ENCODE measurements at places on chromosomes 12 and 14.
A peak's percentile ranks its signal among the peaks of the same experiment; 100 is the strongest.

- no peak for DNase-seq
Measured at GRCh38 chr14:101630056-101630965, 69.0 kb downstream of the DIO3 start.

DNA sequence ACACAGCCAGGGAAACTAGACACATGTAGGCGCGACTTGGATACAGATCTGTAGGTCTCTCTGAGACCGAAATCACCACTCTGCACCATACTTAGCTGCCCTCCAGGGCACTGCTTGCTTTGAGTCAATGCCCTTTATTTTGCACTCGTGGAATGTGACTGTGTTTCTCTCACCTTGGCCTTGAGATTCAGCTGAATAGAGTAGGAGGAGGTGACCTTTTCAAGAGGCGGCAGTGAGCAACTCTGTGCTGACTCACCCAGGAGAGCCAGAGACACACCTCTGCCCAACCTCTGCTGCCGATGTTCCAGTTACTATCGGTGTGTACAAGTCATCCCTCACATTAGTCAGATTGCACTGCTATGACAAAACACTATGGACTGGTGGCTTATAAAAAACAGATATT, 583.4 kb downstream of the VRK1 start:
- no peak for DNase-seq

DNA sequence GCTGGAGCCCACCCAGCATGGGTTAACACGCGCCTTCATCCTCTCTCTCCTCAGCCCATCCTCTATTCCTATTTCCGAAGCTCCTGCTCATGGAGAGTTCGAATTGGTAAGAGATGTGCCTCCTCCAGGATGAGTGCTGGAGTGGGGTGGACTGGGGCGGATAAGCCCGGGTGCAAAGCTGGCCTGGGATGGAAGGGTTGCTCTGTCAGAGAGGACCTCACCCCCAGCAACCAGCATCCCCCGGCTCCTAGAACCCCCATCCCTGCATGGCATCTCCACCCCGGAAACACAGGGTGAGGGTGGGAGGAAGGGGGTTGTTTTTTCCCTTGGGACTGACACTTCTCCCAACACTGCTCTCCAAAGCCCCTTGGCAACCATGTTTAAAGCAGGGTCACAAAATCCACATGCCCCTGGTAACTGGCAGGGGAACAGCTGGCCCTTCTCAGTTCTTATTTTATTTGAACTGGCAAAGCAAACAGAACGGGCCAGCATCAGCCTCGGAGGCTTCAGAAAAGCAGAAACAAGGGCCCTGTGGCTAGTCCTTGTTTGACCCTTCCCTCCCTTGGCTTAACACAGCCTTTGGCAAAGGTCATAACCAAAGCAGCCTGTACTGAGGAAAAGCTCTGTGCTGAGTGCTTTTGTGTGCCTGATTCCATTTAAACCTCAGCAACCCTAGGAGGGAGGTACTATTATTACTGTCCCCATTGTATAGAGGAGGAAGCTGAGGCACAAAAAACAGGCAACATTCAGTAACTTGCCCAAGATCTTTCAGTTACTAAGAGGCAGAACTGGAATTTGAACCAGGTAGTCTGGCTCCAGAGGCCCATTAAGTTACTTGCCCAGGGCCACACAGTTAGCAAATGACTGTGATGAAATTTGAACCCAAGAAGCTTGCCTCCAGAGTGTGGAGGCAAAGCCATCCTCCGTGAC, 4.2 kb downstream of the GSTZ1 start:
- no peak for DNase-seq

DNA sequence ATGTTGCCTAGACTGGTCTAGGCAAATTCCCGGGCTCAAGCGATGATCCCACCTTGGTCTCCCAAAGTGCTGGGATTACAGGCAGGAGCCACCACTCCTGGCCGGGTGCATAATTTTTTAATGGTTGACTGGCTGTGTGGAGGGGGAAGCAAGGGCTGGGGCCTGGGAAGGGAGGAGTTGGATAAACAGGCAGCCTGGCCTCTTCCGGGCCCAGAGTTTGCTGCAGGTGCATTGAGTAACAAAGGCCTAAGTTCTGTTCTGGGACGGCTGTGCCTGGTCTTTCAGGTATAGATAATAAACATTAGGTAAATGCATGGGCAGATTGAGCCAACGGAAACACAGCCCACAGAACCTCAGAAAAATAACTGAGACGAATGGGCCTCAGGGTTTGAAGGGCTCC, 191.3 kb upstream of the TBX3 start:
- no peak for DNase-seq

DNA sequence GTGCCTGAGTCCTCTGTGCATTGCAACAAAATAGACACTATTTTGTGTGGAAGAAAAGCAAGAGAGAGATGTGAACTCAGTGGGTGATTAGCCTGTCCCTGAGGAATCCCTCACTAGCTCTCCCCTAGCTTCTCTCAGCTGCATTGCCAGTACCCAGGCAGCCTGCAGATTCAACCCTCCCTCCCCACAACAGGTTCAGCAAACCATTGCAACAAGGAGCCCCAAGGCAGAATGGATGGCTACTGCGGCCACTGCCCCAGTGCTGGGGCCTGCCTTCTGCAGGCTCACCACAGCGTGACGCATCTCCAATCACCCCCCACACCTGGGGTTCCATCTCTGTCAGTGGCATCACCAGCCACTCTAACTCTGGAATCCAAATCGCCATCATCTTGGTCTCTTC, 2.3 kb downstream of the CRACR2A start:
- DNase-seq, result no peak

DNA sequence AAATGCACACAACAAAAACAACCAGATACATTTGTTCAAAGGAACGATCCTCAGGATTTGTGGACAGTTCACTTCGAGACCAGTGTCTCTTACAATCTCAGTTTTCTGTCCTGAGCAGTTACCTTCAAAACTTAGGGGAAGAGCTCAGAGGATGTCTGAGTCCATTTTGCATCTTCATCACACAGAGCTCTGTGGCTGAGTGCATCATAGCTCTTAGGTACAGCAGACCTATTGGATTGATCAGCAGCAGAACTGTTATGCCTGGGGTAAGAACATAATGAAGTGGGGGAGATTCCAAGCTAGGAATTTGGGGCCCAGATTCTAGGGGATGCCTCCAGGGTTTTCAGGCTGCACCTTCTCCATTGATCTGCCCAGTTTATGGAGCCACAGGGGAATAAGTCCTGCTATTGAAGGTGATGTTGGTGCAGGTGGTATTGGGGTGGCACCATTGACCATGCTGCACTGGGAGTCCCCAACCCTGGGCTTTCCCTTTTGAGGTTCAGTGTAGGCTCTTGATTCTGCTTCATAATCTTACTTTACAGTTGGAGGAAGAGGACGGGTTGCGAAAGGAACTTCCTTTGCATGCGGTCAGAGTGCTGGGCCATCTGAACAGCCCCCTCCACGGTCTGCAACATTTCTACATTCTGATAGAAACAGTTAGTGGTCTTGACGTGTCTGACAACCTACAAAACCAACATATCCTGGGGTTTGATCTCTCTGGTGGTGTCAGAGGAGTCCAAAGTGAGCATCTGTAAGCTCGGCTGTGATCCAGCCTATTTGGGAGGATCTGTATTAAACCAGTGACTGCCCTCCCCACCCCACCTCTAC, 112.8 kb downstream of the CHST11 start:
- no peak for DNase-seq

DNA sequence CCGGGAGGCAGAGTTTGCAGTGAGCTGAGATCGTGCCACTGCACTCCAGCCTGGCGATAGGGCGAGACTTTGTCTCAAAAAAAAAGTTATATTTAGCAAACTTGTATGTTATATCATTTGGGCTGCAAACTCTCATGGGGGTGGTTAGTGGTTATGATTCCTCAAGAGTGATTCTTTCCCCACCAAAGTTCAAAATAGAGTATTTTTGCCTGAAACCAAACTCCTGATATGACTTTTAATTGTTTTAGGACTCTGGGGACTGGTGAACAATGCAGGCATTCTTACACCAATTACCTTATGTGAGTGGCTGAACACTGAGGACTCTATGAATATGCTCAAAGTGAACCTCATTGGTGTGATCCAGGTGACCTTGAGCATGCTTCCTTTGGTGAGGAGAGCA, 18.6 kb downstream of the HSD17B6 start:
- no peak for DNase-seq

DNA sequence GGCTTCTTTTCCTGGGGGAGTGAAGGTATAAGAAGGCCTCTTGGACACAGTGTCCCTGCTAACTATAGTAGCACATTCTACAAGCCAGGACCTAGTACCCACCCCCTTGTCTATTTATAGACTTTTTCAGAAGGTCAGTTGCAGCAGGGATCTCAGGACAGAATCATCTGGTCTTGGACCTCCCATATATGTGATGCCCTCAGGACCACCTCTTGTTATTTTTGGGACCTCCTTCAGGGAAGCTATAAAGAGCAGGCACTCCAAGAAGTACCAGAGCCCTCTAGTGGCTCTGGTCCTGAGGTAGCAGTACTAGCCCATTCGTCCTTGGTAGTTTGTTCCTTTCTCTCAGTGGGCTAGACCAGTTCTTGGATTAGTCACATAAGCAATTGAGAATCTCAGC, 4.3 kb downstream of the COQ10A start:
- DNase-seq, result peak; percentile 33

- DNase-seq, result no peak
Measured at GRCh38 chr12:4566474-4566873, 4.5 kb downstream of the DYRK4 start.

- no peak for DNase-seq
Measured at GRCh38 chr12:97316321-97316720, 146.3 kb upstream of the RMST start.

DNA sequence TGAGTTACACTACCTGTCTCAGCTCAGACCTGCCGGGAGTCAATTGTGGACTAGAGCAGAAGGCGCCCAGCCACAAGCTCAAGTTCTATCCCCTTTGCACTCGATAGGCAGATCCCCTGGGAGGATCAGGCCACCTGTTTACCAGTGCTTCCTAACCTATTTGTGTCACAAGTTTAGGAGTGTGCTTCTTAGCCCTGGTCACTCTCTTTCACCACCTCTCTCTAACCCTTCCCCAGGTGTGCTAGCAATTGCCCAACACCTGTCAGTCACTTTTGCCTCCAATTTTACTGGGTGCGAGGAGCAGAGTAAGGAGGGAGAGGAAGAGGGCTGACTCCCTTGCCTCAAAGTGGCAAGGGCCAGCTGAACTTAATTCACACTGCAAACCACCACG, 745 bp upstream of the NAA30 start:
- DNase-seq, result no peak

- no peak for DNase-seq
Measured at GRCh38 chr14:96806836-96807235, 9.7 kb downstream of the VRK1 start.

DNA sequence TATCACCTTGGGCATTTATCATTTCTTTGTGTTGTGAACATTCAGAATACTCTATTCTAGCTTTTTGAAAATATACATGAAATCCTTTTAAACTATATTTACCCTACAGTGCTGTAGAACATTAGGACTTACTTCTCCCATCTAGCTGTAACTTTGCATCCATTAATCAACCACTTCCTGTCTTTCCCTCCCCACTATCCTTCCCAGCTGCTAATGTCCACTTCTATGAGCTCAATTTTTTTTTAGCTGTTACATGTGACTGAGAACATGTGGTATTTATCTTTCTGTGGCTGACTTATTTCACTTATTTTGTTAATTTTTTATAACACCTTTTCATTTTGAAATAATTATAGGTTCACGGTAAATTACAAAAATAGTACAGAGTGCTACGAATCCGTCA, 136.0 kb downstream of the LMNTD1 start:
- no peak for DNase-seq

DNA sequence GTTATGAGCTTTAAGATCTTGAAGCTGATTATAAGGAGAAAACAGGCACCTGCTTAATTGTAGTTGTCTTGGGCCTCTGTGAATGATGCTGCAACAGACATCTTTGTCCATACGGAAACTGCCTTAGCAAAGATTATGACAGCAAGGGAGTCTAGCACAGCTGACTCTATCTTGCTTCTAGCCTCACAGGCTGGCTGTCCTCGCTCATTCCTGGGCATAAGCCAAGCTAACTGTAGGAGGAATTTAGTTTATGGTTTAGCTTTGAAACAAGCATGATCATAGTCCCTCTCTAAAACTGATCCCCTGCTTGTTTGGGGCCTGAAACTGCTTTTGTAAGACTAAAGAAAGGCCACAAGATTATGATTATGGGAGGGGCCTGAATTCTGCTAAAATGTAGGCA, 74.3 kb upstream of the C14orf132 start:
- no peak for DNase-seq

- no peak for DNase-seq
Measured at GRCh38 chr12:82801951-82802610, 115.4 kb downstream of the TMTC2 start.

DNA sequence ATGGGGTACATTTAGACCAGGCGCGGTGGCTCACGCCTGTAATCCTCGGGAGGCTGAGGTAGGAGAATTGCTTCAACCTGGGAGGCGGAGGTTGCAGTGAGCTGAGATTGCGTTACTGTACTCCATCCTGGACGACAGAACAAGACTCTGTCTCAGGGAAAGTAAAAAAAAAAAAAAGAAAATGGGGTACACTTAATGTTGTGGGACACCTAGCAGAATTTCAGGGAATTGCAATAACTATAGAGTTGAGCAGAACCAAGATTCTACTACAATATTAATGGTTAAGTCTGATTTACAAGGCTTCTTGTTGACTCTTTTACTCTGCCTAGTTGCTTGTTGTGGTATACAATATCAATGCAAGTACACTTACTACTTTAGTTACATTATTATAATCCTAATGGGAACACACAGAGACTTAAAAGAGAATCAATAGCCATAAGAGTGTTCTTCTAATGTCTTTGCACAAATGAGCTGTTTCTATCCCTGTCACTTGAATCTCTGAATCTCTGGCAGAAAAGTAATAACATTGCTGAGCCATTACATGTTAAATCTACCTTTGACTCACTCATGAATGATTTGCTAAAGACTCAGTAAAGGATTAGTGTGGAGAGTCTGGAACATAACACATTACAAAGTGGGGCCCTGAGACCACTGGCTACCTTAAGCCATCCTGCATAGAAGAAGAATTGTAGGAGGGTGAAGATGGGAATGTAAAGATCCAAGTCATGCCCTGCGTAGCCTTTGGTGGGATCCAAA, 22.7 kb downstream of the BEST3 start:
- peak; percentile 27 for DNase-seq

- no peak for DNase-seq
Measured at GRCh38 chr14:83342590-83342989, 1808.9 kb upstream of the SEL1L start.

GRCh38 chr12:9813821-9814798, 13.2 kb upstream of the KLRF1 start:
- peak; percentile 16 for DNase-seq

- peak; percentile 95 for DNase-seq
Measured at GRCh38 chr12:6332459-6332858, 9.4 kb downstream of the TNFRSF1A start.

DNA sequence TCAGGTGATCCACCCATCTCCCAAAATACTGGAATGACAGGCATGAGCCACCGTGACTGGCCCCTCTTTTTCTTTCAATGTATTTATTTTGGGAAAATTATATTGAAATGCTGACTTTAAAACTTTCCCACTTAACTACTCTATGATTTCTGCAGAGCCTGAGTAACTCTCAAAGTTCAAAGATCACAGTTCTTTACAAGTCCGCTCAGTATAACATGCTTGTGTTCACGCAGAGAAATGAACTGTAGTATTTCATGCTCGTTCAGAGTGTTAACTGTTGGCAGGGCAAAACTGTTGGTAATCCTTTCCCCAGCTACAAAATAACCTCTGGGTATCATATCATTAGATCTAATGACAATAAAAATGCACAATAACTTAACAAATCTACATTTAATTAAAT, 50.7 kb upstream of the ADAMTS20 start:
- DNase-seq, result no peak

All from fibroblast of skin of back (primary cell).